ENCODE measurements at places on chromosomes 7 and 10.

GRCh38 chr7:70188901-70189650, 590.8 kb downstream of the AUTS2 start:
- no peak for DNase-seq

GRCh38 chr7:27952456-27953285, 212.7 kb downstream of the TAX1BP1 start:
- no peak for DNase-seq

GRCh38 chr7:158611541-158611940, 23.9 kb upstream of the PTPRN2 start:
- no peak for DNase-seq

DNA sequence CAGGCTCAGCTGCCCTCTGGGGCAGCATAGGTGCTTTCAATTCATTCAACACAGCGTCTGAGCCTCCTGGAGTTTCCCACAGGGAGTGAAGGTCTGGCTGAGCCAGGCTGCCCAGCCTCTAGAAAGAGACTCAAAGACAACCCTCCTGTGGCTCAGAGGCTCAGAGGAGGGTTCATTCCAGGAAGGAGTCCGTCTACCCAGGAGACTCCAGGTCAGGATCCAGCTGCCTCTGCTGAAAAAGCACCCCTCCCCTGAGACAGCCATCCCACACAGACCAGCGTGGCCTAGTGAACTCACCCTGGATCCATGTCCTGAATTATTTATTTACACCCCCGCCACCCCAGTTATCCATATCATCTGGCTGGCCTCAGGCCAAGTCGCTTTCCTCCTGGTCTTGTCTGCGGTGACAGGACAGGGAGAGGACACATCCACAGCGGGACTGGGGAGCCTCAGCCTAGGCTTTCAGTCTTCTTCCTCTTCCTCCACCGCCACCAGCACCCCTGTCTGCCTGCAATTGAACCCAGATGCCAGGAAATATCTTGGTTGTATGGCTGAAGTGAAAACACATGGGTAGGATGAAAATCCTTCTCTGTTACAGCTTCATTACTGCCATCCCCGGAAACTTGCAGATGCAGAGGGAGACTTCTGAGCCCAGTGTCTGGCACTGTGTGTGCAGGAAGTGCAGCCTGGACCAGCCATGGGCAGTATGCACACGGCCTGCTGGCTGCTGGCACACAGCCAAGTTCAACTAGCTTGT, 44.0 kb upstream of the COL13A1 start:
- DNase-seq = no peak

GRCh38 chr7:2358968-2359527, 4.4 kb downstream of the EIF3B start:
- no peak for DNase-seq

- no peak for DNase-seq
Measured at GRCh38 chr7:13910805-13911551, 78.5 kb downstream of the ETV1 start.

GRCh38 chr10:3925184-3925583, 140.2 kb upstream of the KLF6 start:
- no peak for DNase-seq

- peak; percentile 44 for DNase-seq
Measured at GRCh38 chr7:2632733-2633537, 1.1 kb downstream of the TTYH3 start.

- DNase-seq = no peak
Measured at GRCh38 chr7:109996927-109997326, 1094.0 kb upstream of the LRRN3 start.

DNA sequence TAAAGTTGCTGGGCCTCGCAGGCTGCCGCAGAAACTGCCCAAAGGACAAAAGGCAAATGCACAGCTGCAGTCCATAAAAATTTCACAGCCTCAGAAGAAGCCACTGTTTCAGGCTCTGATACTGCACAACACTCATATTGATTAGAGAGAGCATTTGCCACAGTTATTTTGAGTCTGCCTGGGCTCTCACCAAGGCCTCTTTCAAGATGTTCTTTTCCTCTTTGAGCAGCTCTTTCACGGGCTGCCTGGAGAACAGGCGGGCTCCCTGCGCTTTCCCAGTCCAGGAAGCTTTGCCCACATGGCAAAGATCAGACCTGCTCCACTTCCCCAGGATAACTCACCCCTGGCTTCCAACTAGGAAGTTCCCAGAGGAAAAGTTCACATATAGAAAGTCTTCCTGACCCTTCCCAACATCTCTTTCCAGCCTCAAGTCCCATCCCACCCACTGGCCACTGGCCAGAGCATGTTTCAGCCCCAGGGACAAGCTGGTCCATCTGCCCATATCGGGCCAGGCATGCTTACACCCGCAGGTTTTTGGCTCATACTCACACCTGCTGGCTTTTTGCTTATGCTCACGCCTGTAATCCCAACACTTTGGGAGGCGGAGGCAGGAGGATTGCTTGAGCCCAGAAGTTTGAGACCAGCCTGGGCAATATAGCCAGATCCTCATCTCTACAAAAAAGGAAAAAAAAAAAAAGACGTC, 3.3 kb downstream of the SLIT1 start:
- DNase-seq = no peak

DNA sequence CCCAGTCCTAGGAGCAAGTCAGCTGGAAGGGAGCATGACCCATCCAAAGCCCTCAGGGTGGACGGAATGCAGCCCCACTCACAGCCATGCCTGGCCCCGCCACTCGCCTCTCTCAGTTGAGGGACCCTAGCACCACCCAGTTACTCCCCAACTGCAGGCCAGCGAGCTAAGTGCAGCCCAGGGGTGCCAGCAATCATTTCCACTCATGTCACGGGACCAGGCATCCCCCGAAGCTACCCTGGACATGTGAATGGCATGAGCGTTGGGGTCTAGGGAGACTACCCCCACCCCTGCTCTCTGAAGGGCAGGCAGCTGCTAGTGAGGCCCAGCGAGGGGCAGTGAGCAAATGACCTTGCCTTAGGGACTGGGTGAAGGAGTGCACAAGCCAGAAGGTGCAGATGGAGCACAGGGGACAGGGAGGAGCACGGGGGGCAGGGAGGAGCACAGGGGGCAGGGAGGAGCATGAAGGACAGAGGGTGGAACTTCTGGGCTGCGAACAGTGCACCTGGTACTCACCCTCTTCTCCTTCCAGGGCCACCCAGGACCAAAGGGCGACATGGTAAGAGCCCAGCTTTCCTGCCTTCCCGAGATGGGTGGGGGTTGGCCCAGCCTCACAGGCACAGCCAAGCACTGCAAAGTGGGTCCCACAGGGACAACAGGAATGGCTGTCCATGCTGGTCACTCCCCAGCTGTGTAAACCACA, 87.3 kb downstream of the COL13A1 start:
- DNase-seq = no peak

- no peak for DNase-seq
Measured at GRCh38 chr7:148368562-148368961, 222.0 kb upstream of the C7orf33 start.

DNA sequence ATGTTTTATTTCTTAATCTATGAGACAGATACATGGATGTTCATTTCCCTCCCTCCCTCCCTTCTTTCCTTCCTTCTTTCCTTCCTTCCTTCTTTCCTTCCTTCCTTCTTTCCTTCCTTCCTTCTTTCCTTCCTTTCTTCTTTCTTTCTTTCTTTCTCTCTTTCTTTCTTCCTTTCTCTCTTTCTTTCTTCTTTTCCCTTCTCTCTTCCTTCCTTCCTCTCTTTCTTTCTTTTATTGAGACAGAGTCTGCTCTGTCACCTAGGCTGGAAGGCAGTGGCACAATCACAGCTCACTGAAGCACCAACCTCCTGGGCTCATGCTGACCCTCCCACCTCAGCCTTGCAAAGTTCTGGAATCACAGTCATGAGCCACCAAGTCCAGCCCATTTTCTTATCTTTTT, 5.5 kb upstream of the PRRT4 start:
- no peak for DNase-seq

DNA sequence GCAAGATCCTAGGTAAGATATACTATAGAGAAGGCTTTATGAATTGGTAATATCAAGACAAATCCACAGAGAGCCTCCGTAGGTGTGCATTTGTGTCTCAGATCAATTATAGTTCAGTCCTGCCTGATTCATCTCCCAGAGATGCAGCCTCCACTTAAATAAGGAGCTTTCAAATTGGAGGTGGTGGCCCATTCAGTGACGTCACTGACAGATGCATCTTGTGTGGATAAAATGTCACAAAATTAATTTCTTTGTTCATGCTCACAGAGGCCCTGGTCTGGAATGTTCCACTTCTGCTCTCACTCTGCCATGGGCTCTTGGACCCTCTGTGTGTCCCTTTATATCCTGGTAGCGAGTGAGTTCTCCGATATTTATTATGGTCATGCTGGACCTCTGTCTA, 157.1 kb upstream of the PRSS58 start:
- DNase-seq = no peak

DNA sequence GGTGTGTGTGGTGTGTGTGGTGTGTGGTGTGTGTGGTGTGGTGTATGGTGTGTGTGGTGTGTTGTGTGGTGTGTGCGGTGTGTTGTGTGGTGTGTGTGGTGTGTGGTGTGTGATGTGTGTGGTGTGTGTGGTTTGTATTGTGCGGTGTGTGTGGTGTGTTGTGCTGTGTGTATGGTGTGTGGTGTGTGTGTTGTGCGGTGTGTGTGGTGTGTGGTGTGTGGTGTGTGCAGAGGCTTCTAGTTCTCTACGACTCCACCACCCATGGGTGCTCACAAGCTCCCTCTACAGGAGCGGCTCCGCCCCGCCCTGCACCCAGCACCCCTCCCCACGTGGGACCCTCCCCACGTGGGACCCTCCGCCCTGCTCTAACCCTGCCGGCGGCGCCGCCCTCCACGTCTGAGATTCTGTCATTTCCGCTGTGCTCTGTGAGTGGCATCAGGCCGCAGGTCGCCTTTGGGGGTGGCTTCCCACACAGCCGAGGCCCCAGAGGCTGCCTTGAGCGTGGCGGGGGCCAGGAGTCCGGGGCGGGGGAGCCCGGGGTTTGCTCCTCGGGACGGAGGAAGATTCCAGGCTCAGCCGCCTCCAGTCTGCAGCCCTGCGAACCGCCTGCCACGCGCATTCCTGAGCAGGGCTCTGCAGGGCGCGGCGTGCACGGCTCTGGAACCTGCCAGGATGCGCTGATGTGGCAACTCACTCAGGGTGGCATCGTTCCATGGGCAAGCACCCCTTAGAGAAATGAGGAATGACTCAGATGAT, 37.0 kb upstream of the DNAJB6 start:
- DNase-seq = no peak

DNA sequence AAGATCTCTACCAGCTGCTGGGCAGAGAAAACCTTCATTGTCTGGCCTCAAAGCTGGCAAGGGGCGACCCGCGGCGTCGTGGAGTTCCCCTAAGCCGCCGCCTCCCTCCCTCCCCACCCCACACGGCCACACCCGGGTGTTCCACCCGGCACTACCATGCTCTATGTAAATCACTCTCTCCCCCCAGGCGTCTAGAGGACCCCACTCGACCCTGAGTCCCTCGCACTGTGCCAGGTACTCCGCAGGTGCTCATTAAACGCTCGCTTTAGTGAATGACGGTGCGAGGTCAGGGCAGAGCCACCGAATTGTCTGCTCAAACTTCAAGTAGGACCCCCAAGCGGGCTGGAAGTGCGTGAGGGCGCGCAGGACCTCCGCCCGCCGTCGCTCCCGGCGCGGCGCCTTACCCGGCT, 628 bp downstream of the PARP12 start:
- no peak for DNase-seq

GRCh38 chr7:77537136-77537777, at the start of gene PTPN12:
TSS of gene PTPN12 (plus strand) at chr7:77537295. CDS start at chr7:77537547, 252 bp downstream.
- peak; percentile 61 for DNase-seq

- no peak for DNase-seq
Measured at GRCh38 chr10:119687192-119688032, 36.2 kb downstream of the BAG3 start.

GRCh38 chr7:98795741-98796493, 73.9 kb downstream of the TMEM130 start:
- no peak for DNase-seq

DNA sequence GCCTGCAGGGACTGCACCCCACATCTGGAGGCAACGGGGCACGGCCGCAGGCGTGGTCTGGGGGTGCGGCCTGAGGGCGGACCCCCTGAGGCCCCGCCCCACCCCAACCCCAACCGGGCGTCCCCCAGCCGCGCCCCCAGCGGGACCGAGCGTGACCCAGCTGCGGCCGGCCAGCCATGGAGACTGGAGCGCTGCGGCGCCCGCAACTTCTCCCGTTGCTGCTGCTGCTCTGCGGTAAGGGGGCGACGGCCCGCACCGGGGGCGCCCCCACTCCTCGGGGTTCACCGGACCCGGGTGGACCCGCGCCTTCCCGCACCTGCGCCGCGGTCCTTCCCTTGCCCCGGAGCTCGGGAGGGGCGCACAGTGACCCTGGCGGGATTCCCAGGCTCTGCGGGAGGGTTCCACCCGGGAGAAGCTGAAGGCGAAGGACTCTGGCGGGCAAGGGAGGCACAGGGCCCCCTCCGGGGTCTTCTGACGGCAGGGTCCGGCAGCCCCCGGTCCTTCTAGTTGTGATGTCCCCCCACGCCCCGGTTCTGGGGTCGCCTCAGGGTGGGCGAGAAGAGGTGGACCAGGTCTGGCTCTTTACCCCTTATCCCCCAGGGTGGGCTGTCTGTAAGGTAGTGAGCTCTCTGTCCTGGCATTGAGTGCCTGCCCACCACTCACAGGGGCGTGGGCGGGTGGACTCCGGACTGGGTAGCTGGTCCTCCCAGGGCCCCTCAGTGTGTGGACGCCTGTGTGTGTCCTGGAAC, at the start of gene RAMP3:
Gene RAMP3 (plus strand): TSS at position 139 of the 749 bp plus-strand sequence. CDS start 38 bp downstream, at position 177.
- DNase-seq = no peak

- no peak for DNase-seq
Measured at GRCh38 chr7:135238112-135238744, 4.6 kb downstream of the STRA8 start.

DNA sequence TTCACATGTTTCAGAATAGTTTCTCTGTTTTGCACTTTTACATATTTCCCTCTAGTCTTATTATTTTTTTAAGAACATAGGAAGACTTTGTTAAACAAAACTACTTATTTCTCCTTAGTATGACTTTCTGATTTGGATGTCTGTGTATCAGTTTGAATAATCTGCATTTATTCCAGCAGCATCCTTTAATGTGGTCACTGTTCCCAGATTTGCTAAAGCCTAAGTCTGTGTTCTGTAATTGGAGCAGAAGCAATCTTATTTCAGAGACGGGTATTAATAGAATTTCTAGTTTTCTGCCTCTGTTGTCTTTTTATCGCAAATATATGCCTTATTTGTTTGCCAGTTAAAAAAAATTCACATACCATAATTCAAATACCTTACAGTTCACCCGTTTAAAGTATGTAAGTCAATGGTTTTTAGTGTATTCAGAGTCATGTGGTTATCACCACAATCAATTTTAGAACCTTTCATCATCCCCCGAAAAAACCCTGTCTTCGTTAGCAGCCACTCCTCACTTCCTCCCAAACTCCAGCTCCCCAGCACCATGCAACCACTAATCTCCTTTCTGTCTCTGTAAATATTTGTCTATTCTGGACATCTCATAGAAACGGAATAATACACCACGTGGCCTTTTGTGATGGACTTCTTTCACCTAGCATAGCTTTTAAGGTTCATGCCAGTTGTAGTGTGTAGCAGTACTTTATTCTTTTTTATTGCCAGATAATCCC, 58.7 kb downstream of the INPP5F start:
- no peak for DNase-seq

- DNase-seq = no peak
Measured at GRCh38 chr7:132400561-132401142, 175.6 kb downstream of the PLXNA4 start.

All from naive thymus-derived CD4-positive, alpha-beta T cell (primary cell).